ENCODE measurements at places on chromosomes 6 and 20. TPM values are rescaled to one million over a fixed set of nuclear protein-coding genes. Genes with fewer than 3 reads are reported as not detected.

Gene SCUBE3
- total RNA-seq, result not detected

Gene FHL5
- total RNA-seq, result not detected

Gene SLC2A10
- total RNA-seq, result not detected

Gene RNF182
- total RNA-seq, result not detected

Gene DEFB110
- total RNA-seq, result not detected

GRCh38 chr6:89786970-89787369 is 32.6 kb downstream of the MDN1 start:
- DNase-seq, result no peak

GRCh38 chr20:20480689-20481088 is 112.8 kb downstream of the INSM1 start:
- no peak for DNase-seq

- peak; percentile 75 for DNase-seq
Measured at GRCh38 chr6:157381631-157382621, 936 bp downstream of the ZDHHC14 start.

DNA sequence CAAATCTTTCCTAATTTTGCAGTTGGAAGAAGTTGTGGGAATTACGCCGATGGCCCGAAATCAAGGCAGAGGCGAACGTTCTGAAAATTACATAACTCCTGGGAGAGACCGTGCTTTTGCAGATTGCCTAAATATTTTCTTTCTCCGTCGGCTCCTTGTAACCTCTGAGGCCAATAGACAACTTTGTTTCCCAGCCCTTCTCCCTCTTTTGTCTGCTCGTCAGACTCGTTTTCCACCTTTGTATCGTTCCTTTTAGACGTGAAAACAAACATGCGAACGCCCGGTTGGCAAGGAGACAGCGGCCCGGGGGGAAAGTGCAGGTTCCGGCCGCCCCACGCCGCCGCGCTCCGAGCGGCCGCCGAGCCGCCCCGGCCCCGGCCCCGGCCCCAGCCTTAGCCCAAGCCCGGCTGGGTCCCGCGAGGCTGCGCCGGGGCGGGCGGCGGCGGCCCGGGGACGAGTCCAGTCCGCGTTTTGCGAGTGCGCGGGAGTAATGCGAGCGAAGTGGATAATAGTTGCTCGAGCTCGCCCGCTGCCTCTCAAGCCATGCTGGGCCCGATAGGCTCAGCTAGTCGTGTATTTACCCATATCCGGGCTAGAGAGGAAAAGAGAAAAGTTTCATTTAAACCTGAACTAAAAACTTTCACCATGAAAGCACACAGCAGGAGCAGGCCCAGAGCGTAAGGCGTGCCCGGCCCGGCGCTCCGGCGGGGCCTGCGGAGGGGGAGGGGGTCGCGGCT is at the start of gene ARID1B:
ARID1B (plus strand) TSS at position 539 of the 737 bp plus-strand sequence. CDS start 303 bp downstream, outside the sequence.
- peak; percentile 82 for DNase-seq

GRCh38 chr20:21615617-21616080 is 89.8 kb upstream of the PAX1 start:
- DNase-seq, result peak; percentile 73

- no peak for DNase-seq
Measured at GRCh38 chr20:58567437-58567836, 52.2 kb upstream of the APCDD1L start.

DNA sequence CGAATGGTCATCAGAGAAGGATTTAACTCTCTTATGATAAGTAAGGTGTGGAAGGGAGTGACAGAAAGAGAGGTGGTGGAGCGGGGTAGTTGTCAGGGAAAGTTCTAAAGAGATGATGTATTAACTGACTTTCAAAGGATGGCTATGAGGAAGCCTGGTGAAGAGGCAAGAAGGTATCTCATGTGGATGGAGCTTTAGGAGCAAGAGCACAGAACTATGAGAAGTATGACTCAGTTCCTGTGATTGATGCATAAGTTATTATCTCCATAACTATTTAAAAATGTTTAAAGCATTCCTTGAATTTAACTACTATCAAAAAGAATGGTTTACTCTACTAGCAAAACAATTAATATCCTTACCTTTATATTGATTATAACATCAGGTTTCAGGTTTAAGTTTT is 28.8 kb downstream of the AK9 start:
- no peak for DNase-seq

DNA sequence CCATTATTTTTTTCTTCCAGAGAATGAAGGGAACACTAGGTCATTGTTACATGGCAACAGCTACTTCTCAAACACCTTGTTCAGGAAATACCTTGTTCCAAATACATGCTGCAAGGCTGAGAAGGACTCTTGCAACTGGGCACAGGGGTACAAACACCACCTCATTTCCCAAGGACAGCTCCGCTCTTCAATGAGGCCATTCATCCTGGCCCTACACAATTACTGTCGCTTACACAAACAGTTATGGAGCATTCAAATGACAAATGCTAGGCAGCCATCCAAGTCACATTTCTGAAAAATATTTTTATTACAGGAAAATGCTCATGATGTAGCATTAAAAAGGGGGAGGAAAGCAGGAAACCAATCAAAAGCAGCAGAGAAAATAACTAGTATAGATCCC is 611.9 kb downstream of the DHX35 start:
- DNase-seq, result no peak

- no peak for DNase-seq
Measured at GRCh38 chr20:11581271-11581670, 336.4 kb upstream of the BTBD3 start.

DNA sequence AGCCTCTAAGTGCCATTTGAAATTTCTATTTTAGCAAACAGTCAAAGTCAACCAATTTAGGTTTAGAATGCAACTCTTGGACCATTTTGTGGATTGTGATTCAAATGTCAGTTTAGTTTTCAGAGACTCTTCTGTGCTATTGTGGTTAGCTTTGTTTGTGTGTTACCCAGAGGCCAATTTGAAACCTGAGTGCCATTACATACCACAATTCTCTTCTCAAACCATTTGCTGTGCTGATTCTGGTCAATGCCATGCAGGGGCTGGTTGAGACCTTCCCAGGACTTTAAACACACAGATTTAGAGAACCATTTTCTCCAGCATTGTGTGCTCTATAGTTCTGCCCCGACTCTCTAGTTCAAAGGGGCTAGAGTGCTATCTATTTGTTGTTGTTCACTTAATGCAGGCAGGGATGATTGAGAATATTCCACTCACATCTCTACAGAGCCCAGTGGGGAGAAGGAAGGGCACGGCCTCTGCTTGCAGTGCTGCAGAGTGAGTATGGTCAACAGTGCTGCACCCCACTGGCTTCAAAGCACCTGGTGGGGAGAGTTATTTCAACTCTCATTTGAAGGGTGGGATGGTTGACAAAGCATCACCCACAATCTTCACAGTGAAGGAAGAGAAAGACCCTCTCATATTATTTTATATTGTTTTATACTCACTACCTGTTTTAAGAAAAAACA is 738.2 kb downstream of the COL12A1 start:
- DNase-seq, result no peak

- DNase-seq, result no peak
Measured at GRCh38 chr20:62545901-62546525, 70.2 kb upstream of the GATA5 start.

GRCh38 chr20:6632187-6632586 is 135.3 kb upstream of the BMP2 start:
- DNase-seq, result peak; percentile 8

GRCh38 chr6:132995432-132995831 is 181.1 kb downstream of the RPS12 start:
- no peak for DNase-seq

- DNase-seq, result no peak
Measured at GRCh38 chr20:46789339-46790028, 80.0 kb downstream of the SLC2A10 start.

GRCh38 chr6:109301418-109301817 is 80.8 kb downstream of the CD164 start:
- DNase-seq, result no peak

DNA sequence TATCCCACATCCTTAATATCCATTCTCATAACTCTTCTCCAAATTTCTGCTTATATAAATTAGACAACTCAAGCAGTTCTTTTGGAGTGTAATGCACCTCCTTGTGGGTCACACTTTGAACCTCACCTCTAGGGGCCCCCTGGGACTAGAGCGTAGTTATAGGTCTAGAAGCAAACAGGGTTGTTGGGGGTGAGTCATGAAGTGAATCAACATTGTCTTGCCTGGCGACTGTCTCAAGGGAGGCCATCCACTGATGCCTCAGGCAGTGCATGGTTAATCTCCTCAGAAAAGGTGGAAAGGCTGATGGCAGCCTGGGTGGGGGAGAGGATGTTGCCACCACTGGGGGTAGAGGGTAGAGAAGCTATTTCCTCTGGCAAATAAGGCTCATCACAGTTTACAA is 129.1 kb downstream of the TNFRSF21 start:
- DNase-seq, result peak; percentile 10

DNA sequence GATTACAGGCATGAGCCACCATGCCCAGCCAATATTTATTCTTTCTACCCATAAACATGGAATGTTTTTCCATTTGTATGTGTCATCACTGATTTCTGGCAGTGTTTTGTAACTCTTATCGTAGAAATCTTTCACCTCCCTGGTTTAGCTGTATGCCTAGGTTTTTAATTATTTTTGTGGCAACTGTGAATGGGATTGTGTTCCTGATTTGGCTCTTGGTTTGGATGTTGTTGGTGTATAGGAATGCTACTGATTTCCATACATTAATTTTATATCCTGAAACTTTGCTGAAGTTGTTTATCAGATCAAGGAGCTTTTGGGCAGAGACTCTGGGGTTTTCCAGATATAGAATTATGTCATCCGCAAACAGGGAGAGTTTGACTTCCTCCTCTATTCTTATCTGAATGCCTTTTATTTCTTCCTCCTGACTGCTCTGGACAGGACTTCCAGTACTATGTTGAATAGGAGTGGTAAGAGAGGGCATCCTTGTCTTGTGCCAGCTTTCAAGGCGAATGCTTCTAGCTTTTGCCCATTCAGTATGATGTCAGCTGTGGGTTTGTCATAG is 198.6 kb downstream of the ZDHHC14 start:
- no peak for DNase-seq

- DNase-seq, result no peak
Measured at GRCh38 chr6:145073811-145074210, 661.5 kb downstream of the EPM2A start.

DNA sequence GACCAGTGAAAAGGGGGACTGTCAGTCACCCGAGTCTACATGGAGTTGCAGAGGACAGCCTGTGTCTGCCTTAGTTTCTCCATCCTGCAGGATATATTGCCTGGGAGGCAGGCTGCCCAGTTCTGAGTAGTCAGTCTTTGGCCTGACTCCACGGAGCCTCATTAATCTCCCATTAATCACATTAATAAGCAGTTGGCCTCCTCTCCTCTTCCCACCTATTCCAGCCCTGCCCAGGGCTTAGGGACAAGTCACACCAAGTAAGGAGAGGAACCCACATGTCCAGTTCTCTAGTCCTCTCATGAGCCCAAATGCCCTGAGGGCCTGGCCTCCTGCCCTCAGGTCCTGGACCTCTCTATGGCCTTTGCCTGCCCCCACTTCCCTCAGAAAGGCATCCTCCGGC is 1.3 kb upstream of the MUCL3 start:
- no peak for DNase-seq

DNA sequence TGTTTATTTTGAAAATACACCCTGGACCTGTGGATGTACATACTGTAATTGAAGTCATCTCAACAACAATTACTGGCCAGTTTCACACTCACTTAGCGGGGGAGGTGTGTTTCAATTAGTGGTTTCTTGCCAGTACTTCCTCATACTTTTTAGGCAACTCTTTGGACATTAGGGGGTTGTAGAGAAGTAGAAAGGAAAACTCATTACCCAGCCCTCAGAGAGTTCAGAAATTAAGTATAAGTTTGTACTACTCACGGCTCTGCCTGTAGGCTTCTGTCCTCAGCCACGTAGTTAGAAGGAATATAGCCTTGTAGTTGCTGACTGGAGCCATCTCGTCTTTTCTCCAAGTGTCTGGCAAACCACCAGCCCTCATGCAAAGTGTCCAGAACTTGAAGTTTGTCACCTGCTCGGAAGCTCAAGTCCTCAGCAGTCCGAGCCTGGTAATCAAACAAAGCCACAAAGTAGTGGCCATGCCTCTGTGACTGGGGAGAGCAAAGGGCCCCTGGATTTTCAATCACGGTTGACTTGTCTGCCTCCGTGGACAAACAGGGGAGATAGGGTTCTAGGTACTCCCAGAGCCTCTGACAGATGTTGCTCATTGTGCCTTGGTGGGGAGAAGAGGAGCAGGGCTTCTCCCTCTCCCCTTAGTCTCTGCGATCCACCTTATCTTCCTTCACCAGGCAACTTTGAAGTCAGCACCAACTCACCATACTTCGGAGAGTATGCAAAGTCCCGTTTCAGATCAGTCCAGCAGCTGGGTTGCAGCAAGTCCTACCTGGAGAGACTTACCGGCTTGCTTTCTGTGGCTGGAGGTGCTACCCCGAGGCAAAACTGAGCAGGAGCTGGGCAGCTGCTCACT is 749 bp downstream of the FRK start:
- no peak for DNase-seq

GRCh38 chr6:167565388-167565787 is 240.5 kb downstream of the TTLL2 start:
- DNase-seq, result no peak

DNA sequence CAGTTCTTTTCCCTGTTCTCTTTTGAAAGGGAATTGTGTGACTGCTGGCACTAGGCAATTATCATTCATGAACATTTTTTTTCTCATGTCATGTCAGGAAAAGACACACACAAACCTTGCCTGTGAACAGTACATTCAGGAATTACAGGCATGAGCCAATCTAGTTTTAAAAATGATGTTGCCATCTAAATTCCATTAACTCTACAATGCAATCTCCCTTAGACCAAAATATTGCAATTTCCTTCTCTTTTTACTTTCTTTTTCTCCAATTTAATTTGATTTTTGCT is 127.5 kb upstream of the STMND1 start:
- no peak for DNase-seq

DNA sequence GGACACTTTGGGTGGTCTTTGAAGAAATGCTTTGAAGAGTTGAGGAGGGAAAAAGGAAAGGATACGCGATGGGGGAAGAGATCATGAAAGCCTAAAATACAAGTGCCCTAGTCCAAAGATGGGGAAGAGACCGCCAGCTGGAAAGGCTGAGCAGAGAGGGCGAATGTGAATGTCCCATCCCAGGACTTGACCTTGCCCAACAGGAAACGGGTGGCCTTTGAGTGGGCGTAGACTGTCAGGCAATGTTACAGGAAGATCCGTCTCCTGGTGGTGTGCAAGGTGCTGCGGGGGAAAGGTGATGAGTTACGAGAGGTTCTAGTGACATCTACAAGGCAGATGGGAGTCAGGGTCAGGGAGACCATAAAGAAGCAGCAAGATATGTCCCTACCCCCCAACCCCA is 55.0 kb upstream of the TBXT start:
- DNase-seq, result no peak

DNA sequence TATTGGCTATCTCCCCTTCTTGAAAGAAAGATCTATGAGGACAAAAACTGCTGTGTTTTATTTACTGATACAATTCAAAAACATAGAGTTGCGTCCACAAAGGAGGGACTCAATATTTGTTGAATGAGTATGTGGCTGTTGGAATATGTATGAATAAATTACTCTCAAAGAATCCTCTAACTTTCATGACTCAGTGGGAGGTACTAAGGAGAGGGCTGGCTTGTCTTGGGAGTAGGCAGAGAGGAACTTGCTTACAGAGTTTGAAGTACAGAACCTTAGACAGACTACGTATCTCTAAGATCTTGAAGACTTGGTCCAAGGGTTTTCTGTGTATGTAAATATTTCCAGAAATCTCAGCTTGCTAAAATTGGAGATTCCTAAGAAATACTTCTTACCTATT is 504.0 kb upstream of the PTCHD4 start:
- no peak for DNase-seq

- DNase-seq, result no peak
Measured at GRCh38 chr20:2917266-2917665, 44.0 kb downstream of the PTPRA start.
